ENCODE measurements at places on chromosomes 11 and 22. TPM values are rescaled to one million over a fixed set of nuclear protein-coding genes. Genes with fewer than 3 reads are reported as not detected.

GRCh38 chr11:126336671-126337101, 18.8 kb upstream of the ST3GAL4 start:
- DNase-seq = no peak

DNA sequence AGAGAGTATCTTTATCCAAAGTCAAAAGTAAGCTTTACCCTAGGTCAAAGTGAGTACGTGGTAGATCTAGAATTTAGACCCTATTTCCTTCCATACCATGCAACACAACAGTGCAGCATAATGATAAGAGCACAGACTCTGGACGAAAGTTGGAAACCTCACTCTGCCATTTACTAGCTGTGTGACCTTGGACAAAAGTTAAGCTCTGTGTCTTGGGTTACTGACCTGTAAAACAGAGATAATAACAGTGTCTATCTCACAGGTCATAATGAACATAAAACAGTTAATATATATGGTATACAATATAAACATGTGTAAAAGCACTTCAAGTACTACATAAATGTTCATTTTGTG, 13.6 kb upstream of the CHRNA10 start:
- DNase-seq = no peak

The FAM180B gene
- not detected for total RNA-seq

DNA sequence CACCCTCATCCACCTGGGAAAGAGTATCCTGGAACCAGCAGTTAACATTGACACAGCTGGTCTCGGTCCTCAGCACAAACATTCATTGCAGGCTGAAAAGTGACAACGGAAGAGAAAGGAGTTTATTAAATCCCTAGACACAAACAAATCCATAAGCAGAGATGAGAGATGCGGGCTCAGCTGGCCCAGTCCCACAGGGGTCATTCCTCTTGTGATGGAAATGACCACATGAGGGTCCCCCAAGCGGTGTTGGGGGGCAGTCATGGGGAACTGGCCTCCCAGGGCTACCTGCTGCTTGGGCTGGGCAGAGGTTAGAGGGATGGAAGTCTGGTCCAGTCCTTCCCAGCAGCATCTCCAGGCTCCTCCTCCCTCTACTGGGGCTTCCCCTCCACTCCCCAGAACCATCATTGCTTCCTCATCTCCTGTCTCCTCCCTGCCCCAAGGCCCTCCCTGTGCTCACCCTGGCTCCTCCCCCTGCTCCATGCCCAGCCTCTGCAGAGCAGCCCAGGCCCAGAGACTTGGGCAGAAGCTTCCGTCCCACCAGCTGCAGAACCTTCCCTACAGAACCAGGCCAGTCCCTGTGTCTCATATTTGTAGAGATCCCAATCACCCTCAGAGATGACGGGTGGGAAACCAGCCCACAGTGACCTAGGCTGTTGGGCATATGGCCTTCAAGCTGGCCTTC, 5.4 kb upstream of the IGLL5 start:
- no peak for DNase-seq

The OTOG gene
- total RNA-seq = 0.09 TPM

DNA sequence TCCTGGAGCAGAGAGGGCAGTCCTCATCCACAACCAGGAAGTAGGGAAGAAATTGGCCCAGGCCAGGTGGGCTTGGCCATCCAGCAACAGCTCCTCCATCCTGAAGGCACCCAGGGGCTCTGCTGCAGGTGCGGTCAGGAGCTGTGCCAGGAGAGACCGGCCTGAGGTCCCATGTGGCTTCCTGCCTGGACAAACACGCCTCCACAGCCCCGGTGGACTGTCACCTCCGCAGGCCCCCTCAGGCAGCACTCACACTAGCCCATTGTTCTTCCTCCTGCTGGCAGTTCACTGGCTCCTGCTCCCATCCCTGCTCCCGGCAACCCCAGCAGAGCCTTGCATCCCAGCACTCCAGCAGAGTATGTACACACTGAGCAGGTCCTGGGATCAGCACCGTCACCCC, 16.0 kb upstream of the POU2AF1 start:
- DNase-seq = no peak

- no peak for DNase-seq
These were observed 1014.1 kb downstream of the LRRC4C start for GRCh38 chr11:40445391-40445790.

- no peak for DNase-seq
These were observed 7.1 kb upstream of the KCNJ11 start for GRCh38 chr11:17395554-17395961.

- no peak for DNase-seq
These were observed 504.2 kb upstream of the ARHGAP42 start for GRCh38 chr11:100182927-100183326.

The PPFIBP2 gene
- 6.0 TPM for total RNA-seq

The MAPK8IP1 gene
- 1.1 TPM for total RNA-seq

GRCh38 chr11:63608353-63609345, 5.6 kb downstream of the PLAAT3 start:
- no peak for DNase-seq

All from thymus (tissue), 14 donors.